ENCODE measurements at places on chromosomes 5 and 9.
A peak's percentile ranks its signal among the peaks of the same experiment; 100 is the strongest.

GRCh38 chr9:113364951-113365350, 11.8 kb downstream of the HDHD3 start:
- no peak for DNase-seq

DNA sequence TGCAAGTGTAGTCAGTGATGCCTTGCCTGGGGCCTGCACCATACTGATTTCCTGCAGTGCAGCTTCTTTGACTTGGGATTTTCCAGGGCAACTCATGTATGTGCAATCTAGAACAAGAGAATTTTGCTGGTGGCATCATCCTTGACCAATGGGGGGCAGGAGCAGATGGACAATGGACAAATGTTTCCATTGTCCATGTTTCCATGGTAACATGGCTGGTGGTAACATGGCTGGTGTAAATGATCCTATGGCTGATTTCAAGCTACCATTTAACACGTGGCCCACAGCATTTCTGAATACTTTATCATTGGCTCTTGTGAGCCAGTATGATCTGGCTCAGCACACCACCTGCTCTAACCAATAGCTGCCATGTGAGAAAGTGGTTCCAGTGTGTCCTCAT, 130.1 kb upstream of the OSMR start:
- no peak for DNase-seq

DNA sequence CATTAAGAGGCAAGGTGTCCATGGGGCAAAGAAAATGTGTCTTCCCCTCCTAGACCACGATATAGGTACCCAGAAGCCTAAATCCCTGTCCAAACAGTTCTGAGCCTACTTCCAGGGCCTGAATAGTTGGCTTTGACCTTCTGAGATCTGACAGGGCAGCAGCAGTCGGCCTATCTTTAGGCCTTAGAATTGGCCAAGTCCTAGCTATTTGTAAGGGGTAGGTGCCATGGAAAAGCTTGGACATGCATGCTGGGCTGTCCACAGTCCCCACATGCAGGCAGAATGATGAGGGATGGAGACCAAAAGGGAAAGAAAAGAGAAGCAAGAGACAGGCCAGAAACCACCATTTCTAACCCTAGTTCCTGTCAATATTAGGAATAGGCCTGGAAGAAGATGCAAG, 346.1 kb downstream of the ANXA1 start:
- DNase-seq: no peak

DNA sequence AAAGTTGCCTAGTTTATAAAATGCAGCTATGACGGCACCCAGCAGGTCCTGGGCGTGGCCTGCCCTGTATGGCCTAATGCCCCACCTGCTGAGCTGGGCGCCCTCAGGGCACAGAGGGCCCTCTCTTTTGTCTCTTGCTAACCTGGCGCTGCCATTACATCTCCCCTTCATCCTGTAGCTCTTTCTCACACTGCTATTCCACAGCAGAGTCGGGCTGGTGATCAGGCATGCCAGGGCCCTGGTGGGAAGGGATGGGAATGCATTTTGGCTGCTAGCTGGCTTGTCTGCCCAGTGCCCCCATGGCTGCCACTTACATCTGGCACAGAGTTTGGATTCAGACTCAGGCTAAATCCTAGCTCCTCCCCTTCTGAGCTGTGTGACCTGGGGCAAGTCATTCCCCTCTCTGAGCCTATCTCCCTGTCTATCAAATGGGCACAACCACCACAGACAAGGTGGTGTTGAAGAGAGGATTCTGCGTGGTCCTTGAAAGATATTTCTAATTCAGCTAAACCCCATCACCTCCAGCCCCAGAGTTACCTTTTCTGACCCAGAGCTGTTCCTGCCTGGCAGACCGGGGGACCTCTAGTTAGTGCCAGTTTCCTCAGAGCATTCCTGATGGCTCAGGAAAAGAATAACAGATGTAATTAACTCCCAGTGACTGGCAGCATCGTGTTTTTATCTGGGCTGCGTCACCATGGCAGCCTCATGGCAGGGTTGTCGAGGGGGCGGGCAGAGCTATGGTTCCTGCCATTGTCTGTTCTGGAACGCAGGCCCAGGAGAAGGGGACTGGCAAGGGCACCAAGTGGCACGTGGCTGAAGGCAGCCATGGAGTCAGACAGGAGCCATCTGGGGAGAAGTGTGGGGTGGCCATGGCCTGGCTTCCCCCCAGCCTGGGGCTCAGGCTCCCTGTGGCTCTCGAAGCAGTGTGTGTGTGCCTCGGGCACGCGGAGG, 6.3 kb downstream of the PRR7 start:
- no peak for DNase-seq

GRCh38 chr9:92164975-92165374, 49.8 kb upstream of the SPTLC1 start:
- DNase-seq: no peak

DNA sequence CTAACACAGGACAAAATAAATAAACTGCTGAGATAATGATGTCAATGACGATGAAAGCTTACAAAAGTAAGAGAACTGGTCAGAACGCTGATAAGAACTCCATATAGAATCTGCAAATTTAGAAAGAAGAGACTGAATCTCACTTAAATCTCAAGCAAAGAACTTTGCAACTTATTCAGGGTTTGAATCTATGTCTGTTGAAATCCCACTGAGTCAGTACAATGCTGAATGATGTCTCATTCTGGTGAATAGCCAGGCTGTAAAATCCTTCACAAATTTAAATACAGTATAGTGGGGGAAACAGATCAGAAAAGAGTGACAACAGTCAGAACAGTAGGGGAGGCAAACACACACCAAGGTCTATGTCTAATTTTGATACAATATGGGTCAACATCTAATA, 38.9 kb upstream of the NR3C1 start:
- no peak for DNase-seq

GRCh38 chr5:83608122-83608521, 112.5 kb downstream of the HAPLN1 start:
- peak; percentile 59 for DNase-seq

DNA sequence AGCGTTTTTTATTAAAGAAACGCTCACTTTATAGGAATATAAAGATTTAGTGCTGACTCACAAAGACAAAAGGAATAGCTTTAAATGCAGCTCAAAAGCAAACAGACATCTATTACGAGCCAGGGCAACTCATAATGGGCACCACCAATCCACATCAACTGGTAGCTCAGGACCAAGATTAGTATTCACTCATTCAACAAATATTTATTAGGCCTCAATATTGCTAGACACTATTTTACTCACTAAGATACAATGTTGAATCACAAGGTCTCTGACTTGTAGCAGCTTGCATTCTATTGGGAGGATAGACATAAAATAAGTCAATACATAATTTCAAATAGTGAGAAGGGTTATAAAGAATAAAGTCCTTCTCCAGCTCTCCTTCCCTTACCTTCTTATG, 8.0 kb upstream of the MAN2A1 start:
- no peak for DNase-seq

GRCh38 chr5:67005737-67006499, 190.7 kb downstream of the CD180 start:
- DNase-seq: no peak

DNA sequence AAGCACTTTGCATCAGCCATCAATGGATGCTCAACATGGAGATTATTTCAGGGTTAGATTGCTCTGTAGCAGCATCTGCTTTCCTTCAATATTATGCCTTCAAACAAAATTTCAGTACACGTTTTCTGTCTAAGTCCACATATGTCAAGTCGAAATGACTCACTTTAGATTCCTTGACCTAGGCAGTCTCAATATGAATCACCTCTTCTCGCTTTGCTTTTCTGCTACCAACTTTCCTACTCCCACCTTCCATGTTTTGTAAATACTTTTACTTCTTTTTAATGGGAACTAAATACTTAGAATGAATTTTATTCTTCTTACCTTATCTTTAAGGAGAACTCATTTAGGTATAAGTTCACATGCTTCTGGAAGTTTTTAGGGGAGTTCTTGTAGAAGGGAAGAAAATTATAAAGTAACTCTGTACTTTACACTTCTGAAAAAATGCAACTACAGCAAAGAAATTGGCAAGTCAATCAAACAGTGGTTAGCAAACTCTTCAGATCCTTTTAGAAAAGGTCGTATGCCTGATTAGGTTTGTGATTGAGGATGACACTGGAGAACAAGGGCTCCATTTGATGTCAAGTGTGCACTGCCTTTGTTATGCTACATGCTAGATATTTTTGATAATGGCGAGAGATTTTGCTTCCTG, 478.5 kb upstream of the SMARCA2 start:
- no peak for DNase-seq

DNA sequence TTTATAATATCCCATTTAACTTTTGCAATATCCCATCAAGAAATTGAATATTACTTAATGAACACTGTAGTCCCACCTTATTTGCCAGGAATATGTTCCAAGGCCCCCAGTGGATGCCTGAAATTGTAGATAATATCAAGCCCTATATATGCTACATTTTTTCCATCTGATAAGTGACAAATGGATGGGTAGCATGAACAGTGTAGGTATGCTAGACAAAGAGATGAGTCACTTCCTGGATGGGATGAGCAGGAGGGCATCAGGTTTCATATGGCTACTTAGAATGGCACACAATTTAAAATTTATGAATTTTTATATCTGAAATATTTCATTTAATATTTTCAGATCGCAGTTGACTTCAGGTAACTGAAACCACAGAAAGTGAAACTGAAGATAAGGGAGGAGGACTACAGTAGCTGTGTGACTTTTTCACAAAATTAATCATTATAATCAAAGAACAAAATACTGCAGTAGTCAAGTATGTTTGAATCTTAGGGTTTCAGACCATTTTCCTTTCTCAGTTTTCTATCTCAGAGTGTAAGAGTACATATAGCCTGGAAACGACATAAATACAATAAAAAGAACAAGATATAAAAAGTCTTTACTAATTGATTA, 636.4 kb upstream of the ARRDC3 start:
- DNase-seq: no peak

GRCh38 chr5:1796371-1797102, 3.1 kb downstream of the MRPL36 start:
- no peak for DNase-seq

- DNase-seq: no peak
Observed at GRCh38 chr5:34923694-34924461, 5.5 kb upstream of the DNAJC21 start.

DNA sequence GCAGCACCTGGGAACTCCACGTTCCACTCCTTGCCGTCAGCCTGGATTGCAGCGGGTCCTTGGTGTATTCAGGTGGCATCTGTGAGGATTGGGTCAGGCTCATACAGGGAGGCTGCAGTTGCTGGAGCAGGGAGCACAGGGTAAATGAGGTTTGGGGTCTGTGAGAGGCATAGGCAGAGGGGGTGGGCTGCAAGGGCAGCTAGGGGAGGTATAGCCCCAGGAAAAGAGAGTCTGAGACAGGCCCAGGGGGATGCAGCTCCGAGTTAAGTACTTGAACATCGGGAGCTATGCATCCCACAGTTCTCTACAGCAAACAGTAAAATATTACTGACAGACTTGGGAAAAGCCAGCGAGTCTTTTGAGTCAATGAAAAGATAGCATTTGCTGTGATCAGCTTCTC, 101.6 kb downstream of the TRIO start:
- no peak for DNase-seq
